ENCODE measurements at places on chromosomes 2 and 18.

DNA sequence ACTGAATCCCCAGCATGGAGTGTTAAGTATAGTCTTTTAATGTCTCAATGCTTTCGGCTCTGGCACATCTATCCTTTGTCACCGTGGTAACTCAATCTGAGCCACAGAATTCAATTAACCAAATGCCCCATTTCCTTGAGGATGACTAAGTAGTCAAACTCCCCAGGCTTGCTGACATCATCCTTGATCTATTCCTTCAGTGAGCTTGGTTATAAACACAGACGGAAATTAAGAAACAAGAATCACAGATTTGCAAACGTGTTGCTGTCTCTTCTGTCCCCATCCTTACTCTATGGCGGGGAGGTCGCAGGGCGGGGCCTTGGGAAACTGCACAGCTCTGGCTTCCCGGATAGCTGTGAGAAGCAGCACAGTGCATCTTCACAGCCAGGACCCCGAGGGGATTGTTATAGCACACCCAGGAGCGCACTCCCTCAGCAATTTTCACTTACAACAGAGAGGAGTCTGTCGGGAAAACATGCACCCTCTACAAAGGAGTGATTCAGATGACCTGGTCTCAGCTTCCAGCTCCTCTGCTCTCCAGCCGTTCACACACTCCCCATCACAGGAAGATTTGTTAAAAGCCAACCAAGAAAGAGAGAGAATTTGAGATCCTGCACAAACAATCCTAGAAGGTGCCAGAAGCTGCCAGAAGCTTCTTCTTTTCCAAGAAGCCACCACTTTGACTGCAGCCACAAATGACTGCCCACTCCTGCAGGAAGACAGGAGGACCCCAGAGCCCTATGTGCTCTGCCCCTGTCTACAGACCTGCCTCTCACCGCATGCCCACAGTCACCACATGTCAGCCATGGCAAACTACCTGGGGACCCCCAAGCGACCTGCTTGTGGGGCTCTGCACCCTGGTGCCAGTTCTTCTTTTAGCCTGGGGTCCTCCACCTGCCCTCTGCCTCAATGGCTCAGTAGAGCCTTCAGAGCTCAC, 44.9 kb upstream of the YWHAQ start:
- no peak overlapping the region for H3K4me3 ChIP-seq
- H3K4me1 ChIP-seq = peaks cover 7% of the 10 kb centered on the region
- H3K27me3 ChIP-seq = no peaks in the 10 kb centered on the region
- no peak for DNase-seq
- H3K36me3 ChIP-seq = no peaks in the 10 kb centered on the region

DNA sequence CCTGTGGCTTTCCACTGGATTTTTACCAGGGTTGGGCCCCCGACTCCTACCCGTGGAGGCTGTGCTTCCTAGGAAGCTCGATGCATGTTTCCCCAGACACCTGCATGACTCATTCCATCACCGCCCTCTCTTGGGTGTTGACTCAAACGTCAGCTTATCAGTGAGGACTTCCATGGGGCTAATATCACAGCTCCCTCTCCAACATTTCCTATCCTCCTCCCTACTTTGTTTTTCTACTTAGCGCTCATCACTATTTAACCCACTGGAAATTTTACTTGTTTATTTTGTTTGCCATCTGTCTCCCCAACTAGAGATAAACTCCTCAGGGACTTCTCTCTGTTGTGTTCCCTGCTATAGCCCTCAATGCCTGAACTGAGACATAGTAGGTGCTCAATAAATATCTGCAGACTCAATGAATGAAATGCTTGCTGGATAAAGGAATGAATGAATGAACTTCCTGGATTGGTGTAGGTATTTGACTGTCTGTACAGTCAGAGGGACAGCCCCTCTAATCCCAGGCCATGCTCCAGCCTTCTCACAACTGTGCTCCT, 89.7 kb upstream of the MSH2 start:
- peaks cover 6% of the 10 kb centered on the region for H3K27me3 ChIP-seq
- no peak overlapping the region for H3K4me3 ChIP-seq
- no peak for DNase-seq
- H3K36me3 ChIP-seq = no peaks in the 10 kb centered on the region

- no peaks in the 10 kb centered on the region for H3K4me1 ChIP-seq
- peaks cover 5% of the 10 kb centered on the region for H3K27me3 ChIP-seq
- H3K27ac ChIP-seq = no peak overlapping the region
- no peak for DNase-seq
These were observed 31.8 kb upstream of the VIT start for GRCh38 chr2:36664696-36665076.

DNA sequence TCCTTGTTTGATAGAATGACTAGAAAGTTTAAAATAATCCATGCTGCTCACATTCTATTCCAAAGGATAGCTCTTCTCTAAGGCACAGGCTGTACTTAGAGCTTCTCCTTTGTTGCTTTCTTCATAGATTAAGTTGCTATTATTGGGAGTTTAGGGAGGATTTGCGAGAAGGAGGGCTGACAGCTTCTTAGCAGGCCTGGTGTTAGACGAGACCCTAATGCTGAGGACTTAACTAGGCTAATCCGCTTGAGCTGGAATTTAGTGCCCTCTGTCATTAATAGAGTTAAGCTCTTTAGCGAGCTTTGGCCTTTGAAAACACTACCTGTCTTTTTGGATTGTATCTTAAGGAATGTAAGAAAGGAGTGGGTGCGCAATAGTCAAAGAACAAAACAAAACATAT, 81.3 kb downstream of the MOGAT1 start:
- peaks cover 2% of the 10 kb centered on the region for H3K27me3 ChIP-seq
- no peaks in the 10 kb centered on the region for H3K36me3 ChIP-seq
- H3K4me3 ChIP-seq = no peak overlapping the region
- H3K27ac ChIP-seq = no peak overlapping the region

DNA sequence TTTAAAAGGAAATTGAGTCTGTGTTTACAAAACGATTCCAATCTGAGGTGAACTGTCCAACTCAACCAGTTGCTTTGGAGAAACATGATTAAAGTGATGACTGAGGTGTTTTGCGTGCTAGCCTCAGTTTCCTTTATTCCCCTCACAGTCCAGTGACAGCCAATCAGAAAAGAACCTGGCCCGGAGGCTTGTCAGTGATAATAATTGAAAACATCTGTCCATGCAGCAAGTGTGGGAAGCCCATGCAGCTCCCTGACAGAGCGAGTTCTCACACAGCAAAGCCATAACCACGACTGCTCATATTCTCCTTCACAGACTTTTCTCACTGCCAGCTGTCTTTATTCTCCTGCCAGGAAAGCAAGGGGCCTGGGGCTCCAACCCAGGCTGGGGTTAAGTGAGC, 613.4 kb downstream of the ARHGAP15 start:
- no peaks in the 10 kb centered on the region for H3K27me3 ChIP-seq
- DNase-seq = no peak
- no peak overlapping the region for H3K4me3 ChIP-seq
- H3K4me1 ChIP-seq = no peaks in the 10 kb centered on the region

DNA sequence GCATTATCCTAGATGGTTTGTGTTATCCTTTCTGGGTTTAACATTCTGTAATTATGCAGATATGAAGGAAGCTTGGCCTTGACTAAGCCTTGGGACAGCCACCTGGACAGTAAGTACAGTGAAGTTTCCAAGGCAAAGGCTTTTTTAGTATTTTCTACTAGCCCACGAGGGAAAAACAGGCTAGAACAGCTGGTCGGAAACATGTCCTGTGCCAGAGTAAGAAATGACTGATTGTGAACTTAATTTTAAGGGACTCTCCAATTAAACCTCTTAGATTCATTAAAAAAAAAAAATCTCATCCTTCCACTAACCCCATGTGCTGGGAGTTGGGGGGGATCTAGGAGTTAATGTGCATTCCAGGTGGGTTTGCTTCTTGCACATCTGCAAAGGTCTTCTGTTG, 720.8 kb downstream of the SLC4A3 start:
- H3K4me1 ChIP-seq = no peaks in the 10 kb centered on the region
- H3K27me3 ChIP-seq = no peaks in the 10 kb centered on the region
- H3K4me3 ChIP-seq = no peak overlapping the region
- no peaks in the 10 kb centered on the region for H3K36me3 ChIP-seq

GRCh38 chr2:38850045-38850444, 25.7 kb downstream of the DHX57 start:
- peaks cover 34% of the 10 kb centered on the region for H3K36me3 ChIP-seq
- no peak overlapping the region for H3K27ac ChIP-seq
- no peak overlapping the region for H3K4me3 ChIP-seq

- no peak for DNase-seq
- no peaks in the 10 kb centered on the region for H3K27me3 ChIP-seq
- peaks cover 52% of the 10 kb centered on the region for H3K4me1 ChIP-seq
- no peaks in the 10 kb centered on the region for H3K36me3 ChIP-seq
These were observed 71.3 kb downstream of the TNFRSF11A start for GRCh38 chr18:62396381-62396780.

GRCh38 chr2:159410276-159410675, 123.8 kb upstream of the WDSUB1 start:
- DNase-seq = no peak
- no peaks in the 10 kb centered on the region for H3K27me3 ChIP-seq
- H3K27ac ChIP-seq = no peak overlapping the region

- H3K27me3 ChIP-seq = no peaks in the 10 kb centered on the region
- no peak overlapping the region for H3K4me3 ChIP-seq
- H3K27ac ChIP-seq = no peak overlapping the region
- no peak for DNase-seq
- H3K4me1 ChIP-seq = no peaks in the 10 kb centered on the region
These were observed 83.4 kb upstream of the RGPD5 start for GRCh38 chr2:109710505-109711229.

GRCh38 chr2:85743304-85743978, 10.3 kb upstream of the ATOH8 start:
- no peak overlapping the region for H3K27ac ChIP-seq
- no peak for DNase-seq
- peaks cover 75% of the 10 kb centered on the region for H3K27me3 ChIP-seq
- no peaks in the 10 kb centered on the region for H3K36me3 ChIP-seq
- H3K4me1 ChIP-seq = peaks cover 4% of the 10 kb centered on the region

Measured in activated T-helper 2 cell treated with anti-CD3 and anti-CD28 coated beads, Interferon-gamma antibody, Interleukin-2, Interleukin-4, amounts not matched to agents 10 μg/mL and 5 μg/mL and 100 μg/mL, durations not matched to agents 14 hours and 24 hours and 36 hours (primary cell).